H9 (cell line): ENCODE measurements at places on chromosomes 3 and 15.
A peak's percentile ranks its signal among the peaks of the same experiment; 100 is the strongest.

- DNase-seq: peak; percentile 22
These were observed 12.2 kb upstream of the SNRPA1 start for GRCh38 chr15:101307048-101307896.

DNA sequence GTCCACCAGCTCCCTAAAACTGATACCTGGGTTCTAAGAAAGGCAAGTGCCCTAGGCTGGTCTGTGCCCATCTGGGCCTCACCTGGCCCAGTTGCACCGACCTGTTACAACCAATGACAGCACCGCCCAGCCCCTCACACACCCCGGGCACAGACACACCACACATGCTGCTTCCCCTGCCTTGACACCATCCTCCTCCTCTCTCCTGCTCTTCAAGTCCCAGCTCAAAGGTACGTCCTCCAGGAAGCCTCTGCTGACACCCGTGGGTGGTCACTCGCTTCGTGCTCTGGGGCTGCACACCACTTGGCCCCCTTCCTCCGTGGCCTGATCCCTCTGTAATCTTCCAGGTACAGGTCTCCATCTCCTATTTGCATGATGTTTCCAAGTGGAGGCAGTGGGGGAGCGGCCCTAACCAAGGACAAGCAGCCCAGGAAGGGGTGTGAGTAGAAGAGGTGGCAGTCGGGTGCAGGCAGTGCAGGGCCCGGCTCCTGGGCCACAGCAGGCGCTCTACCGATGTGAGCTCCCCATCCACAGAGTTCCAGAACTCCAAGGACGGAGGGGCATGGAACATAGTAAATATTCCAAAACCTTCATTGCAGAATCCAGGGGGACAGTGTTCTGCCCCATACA is 144.6 kb downstream of the NUP210 start:
- no peak for DNase-seq

- no peak for DNase-seq
These were observed 360.7 kb downstream of the NSUN3 start for GRCh38 chr3:94423578-94423977.

- DNase-seq: peak; percentile 84
These were observed 62.5 kb upstream of the ANKRD28 start for GRCh38 chr3:15860014-15860934.
